ENCODE measurements at places on chromosomes 3 and 15.

- no peak for DNase-seq
These were observed 18.9 kb upstream of the GOLGB1 start for GRCh38 chr3:121768452-121768851.

DNA sequence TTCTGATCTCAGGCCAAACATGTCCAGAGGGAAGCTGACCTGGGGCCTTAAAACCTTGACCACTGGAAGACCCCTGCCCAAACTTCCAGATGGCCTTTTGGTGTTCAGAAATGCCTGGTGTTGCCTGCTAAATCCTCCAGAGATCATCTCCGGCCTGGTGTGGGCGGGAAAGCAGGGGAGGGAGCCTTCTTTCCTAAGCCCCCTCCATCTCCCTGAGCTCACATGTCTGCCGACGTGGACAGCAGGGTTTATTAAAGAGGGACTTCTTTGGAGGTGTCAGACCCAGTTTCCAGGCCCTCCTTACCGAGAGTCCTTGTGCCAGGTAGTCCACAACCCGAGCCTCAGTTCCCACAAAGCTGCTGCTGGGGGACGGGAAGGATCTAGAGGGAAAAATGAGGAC lies 55.9 kb upstream of the SLC6A1 start:
- no peak for DNase-seq

- DNase-seq, result no peak
These were observed 13.5 kb upstream of the SEC13 start for GRCh38 chr3:10334459-10334858.

GRCh38 chr15:38691965-38692788 lies 127.6 kb upstream of the RASGRP1 start:
- no peak for DNase-seq

- no peak for DNase-seq
These were observed 88.0 kb downstream of the KCNMB2 start for GRCh38 chr3:178624276-178624675.

- DNase-seq, result no peak
These were observed 17.3 kb upstream of the ATG7 start for GRCh38 chr3:11254876-11255275.

DNA sequence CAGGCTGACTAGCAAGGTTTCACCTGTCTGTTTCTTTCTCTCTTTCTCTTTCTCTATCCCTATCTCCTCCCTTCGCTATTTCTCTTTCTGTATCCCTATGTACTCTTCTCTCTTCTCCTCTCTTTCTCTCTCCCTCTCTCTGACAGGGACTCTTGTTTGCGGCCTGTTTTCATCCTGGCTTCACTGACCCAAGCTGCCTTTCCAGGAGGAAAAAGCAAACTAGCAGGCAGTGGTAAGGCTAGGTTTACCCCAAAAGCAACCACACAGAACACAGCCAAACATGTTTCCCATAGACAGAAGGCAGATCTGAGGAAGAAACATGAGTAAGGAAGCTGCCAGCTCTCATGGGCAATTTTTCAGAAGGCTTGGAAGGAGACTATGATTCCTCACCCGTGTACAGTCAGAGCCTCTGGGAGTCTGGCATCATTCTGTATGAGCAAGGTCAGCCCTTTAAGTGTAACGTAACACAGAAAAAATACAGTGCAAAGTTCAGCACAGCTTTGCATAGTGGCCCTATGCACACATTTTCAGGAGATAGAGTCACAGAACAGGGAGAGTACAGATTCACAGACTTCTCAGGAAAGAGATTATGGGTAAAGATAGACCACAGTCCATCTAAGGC lies 61.0 kb downstream of the OCA2 start:
- DNase-seq, result no peak

GRCh38 chr3:4898454-4899313 lies 80.6 kb upstream of the BHLHE40 start:
- DNase-seq, result no peak

- DNase-seq, result no peak
These were observed 149.3 kb upstream of the MEF2A start for GRCh38 chr15:99416191-99417188.

DNA sequence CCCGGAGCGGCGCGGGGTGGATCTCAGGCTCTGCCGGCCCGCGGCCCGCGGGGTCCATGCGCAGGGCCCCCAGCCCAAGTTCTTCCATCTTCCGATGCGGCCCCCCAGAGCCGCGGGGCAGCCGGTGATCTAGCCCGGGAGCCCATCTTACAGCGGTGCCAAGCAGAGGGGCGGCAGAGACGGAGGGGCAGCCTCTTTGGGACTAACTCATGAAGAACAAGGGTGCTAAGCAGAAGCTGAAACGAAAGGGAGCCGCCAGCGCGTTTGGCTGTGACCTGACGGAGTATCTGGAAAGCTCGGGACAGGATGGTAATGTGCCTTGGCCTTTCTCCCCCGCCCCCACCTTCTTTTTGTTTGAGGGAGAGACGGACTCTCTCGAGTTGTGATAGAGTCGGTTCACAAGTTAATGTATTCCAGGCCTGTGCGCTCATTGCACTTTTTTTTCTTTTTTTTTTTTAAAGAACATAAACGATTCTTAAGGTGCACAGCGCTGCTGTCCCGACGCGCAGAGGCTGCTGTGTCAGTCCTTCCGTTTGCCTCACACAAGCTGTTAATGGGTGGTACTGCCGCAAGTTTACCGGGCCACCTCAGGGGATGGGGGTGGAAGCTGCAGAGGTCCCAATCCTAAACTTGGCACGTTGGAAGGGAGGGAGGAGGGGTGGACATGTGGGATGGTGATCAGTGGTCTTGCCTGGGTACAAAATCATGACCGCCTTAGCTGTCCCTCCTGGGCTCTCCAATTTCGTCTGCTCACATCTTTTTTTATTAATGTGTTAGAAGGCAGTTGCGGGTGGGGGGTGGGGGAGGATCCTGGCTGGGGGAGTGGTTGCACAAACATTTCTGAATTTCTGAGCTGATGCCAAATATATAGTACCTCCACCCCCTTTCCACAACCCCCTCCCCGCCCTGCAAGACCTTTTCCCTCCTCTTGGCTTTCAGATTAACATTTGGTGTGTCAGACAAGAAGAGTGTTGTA lies 801 bp downstream of the ARHGAP31 start:
- DNase-seq, result no peak

DNA sequence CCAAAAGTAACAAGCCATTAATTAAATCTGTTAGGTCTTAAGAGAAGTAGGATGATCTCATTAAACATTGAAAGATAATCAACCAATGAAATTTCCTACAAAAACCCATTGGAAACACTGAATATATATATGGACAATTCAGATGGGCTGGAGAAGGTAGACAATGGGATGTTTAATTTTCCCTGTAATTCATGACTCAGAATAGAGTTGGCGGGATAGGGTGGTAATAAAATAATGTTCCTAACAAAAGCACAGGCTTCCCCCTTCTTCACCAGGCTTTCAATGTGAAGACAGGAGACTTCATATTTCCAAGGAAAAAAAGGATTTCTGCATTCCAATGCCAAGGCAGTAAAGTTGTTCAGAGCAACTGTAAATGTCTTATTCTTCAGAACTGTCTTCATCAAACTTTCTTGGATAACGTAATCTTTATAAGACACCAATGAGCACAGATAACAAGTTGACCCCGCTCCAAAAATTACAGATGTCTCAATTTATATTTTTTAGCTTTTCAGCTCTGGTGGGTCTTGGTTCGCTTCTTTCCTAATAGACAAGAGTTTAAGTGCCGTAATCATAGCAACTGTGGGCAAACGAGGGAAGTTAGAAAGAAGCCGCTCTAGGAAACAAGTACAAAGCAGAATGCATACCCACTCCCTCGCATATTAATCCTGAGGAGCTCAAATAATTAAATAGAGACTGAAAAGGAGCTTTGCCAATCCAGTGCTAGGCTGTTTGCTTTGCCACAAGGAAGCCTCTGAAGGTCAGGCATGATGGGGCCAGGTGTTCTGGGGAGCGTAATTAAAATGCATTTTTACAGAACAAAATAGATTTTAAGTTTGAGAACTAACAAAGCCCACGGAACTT lies 377.0 kb downstream of the FOXP1 start:
- DNase-seq, result no peak

DNA sequence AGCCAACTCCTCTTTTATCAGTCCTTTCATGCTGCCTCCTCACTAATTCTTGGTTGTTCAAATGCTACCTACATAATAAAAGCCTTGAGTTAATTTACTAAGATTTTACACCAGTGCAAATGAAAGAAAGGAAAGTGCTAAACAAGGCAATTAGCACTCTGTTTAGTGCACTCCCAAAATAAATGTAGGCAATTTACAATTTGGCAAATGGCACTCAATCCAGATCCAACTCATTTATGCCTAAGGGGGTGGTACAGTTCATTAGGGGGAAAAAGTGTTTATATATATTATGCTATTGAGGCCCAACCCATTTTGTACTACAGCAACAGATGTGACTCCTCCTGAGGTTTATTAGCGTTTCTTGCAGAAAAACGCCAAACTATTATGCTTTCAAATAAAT lies 370.1 kb downstream of the NR2F2 start:
- DNase-seq, result no peak

DNA sequence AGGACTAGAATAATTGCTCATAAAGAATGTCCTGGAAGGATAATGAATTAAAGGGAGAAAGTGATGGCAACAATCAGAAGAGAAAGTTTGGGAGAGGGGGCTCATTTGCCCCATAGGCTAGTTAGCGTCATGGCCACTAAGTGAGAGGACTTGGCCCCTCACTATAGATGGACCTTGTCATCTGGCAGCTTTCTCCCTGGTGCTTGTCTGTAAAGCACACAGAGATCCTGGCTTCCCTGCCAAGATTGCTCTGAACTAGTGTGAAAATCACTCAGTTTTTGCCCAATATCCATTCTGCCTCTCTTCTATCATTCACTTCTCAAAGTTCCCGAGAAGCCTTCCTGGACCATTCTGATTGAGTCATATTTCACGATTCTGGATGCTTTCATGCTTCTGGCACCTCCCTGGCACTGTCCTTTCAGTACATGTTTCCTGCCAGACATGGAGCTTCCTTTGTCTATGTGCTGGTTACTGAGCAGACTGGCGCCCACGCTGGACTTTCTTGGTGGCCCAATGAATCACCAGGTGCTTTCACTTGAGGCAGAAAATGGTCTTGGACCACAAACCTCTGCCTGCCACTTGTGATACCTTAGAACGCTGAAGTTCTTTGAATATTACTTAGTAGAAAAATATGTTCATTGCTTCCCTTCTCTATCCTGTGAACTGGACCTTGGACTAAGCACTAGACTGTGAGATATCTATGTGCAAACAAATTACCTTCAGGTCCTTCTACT lies 709.6 kb upstream of the CFAP20DC start:
- no peak for DNase-seq

DNA sequence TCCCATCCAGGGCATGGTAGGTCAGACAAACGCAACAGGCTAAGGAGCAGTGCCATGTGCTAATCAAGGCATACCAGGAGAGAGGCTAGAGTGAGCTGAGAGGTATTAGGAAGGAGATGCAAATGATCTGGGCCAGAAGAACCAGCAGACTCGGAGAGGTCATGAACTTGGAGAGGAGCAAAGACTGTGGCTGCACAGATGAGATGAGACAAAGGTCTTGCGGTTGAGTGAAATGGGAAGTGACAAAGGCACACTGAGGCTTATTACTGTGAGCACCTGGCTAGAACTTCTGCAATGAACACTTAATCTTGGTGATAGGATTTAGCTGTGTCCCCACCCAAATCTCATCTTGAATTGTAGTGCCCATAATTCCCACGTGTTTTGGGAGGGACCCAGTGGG lies 380.2 kb downstream of the ULK4 start:
- no peak for DNase-seq

- no peak for DNase-seq
These were observed 123.1 kb downstream of the APBA2 start for GRCh38 chr15:29008846-29009245.

DNA sequence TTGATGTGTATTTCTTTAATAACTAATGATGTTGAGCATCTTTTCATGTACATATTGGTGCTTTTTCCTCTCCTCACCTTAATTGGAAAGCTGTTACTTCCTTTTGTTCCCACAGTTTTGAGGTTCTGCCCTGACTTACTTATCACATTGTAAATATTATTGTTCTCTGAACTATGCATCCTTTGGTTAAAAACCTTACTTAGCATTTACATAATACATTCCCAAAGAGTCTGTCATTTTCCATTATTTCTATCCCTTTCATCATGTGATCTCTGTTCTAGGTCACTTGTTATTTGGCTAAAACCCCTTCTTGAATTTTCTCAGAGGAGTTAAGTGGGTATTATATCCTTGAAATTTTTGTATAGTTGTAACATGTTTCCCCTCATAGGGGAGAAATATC lies 33.0 kb downstream of the SLC12A6 start:
- DNase-seq, result no peak

DNA sequence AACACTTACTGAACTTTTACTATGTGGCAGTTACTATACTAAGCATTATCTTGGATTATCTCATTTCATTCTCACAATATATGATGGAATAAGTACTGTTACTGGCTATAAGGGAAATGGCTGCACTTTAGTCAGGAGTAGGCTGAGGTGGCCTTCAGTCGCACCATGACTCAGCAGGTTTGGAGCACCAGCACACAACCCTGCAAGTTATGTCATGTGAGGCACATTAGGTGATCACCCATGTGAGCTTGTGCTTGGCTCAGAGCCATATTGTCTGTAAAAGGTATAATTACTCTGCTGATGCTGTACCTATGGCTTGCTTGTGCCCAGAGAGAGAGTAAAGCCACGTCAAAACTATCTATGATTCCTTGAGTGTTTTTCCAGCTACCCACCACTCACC lies 54.1 kb upstream of the TIPARP start:
- DNase-seq, result no peak

DNA sequence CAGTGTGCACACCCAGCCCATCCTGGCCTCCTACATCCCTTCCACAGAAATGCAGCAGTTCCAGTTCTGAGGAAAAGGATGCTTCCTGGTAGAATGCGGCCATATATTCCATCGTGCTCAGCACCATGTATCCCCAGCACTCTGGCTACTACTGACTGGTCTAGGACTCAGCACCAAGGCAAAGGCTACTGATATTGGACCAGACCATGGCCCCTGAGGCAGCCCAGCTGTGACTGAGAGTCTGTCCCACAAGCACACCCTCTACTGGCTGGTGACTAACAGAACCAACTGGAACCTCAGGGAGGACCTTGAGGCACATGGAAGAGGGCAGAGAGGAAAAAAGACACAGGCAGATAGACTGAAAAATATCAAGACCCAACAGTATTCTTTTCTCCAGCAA lies 30.0 kb downstream of the TARS3 start:
- DNase-seq, result no peak
